ENCODE measurements at places on chromosomes 4 and X. TPM values are rescaled to one million over a fixed set of nuclear protein-coding genes. Genes with fewer than 3 reads are reported as not detected.

- peak; percentile 7 for DNase-seq
These were observed 8.4 kb upstream of the MAB21L2 start for GRCh38 chr4:150573534-150573933.

GRCh38 chr4:55172694-55173287 lies 47.4 kb upstream of the KDR start:
- no peak for DNase-seq

- no peak for DNase-seq
These were observed 111.4 kb downstream of the NYX start for GRCh38 chrX:41558531-41558930.

- DNase-seq: no peak
These were observed 120.1 kb downstream of the NKX6-1 start for GRCh38 chr4:84378983-84379382.

- DNase-seq: no peak
These were observed 14.3 kb downstream of the ABLIM2 start for GRCh38 chr4:8144359-8144758.

GRCh38 chrX:9252182-9252581 lies 212.7 kb upstream of the TBL1X start:
- no peak for DNase-seq

GRCh38 chr4:143184217-143184502 lies 557 bp upstream of the USP38 start:
- DNase-seq: no peak

DNA sequence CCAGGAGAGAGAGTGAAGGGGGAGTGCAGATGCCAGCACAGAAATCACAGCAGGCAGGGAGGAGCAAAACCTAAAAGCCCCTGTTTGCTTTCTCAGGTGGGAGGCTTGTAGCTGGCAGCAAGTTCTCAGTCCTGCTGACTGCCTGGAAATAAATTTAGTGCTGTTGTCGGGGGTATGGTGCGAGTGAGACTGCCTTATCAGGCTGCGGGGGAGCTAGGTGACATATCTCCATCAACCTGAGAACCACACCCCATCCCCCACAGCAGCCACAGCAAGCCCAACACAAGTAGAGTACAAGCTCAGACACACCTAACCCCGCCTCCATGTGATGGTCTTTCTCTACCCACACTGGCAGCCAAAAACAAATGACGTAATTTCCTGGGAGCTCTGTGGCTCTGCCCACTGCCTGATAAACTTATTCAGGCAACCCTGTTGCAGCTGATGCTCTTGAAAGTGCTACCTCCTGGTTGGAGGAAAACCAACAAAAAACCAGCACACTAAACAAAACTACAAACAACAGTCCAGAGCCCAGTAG lies 953.4 kb upstream of the NDST4 start:
- no peak for DNase-seq

GRCh38 chrX:136493011-136493410 lies 4.4 kb upstream of the HTATSF1 start:
- no peak for DNase-seq

DNA sequence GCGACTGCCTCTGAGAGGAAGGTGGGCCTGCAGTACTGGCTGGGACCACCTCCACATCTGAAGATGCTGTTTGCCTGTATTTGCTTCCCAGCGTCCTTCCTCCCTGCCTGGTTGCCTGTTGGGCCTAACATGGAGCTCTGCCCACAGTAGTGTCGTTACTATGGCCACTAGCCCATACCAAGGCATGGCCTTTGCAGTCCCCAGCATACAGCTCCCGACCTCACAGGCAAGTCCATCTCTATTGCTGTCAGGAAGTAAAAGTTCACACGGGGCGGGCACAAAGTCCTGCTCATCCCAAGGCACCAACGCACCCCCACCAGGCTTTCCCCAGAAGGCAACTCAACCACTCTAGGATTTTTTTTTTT lies 71.6 kb downstream of the MAML3 start:
- DNase-seq: no peak

GRCh38 chrX:73267206-73267605 lies 52.6 kb upstream of the NAP1L2 start:
- DNase-seq: no peak

GRCh38 chr4:38902695-38903094 lies 35.1 kb downstream of the FAM114A1 start:
- no peak for DNase-seq

DNA sequence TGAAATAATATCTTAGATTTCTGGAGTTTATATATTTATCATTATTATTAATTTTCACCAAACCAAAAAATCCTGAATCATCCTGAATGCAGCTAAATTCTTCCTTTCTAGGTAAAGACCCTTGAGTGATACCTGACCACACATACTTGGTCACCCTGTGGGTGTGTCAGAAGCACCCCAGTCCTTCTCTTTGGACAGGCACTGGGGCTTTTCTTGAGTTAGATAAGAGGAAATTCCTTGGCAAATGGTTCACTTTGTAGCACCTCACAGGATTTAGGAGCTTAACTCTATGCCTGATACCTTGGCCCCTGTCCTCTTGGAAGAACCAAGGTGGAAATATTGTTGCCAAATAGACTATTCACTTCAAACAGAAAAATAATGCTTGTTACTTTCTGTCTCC lies 69.6 kb upstream of the PNPLA4 start:
- DNase-seq: no peak

DNA sequence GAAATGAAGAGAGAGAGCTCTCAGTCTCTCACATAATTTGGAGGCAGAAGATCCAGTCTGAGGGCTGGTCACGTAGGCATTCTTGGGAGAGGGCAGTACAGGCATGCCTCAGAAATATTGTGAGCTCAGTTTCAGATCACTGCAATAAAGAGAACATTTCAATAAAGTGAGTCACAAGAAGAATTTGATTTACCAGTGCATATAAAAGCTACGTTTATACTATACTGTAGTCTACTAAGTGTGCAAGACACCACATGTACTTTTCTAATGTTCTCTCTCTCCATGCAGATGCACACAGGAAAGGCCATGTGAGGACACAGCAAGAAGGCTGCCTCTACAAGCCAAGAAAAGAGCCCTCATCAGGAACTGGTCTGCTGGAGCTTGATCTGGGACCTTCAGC lies 583.5 kb upstream of the FAT1 start:
- DNase-seq: no peak

DNA sequence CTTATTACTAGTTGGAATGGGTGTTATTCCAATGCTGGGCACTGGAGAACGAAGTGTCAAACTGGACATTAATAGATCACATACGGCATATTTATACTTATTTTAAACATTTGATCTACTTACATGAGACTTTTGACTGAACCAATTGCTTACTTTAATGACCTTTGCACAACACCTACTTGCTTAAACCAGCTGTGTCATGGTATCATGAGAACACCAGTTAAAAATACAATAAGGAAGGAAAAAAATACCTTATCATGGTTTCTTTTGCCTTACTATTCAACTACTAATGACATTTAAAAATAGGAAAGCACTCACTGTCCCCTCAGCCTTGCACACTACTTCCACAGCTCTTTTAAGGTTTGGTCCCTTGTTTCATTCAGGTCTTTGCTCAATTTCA lies 146.9 kb downstream of the FAM13A start:
- no peak for DNase-seq

- no peak for DNase-seq
These were observed 20.1 kb downstream of the ETNPPL start for GRCh38 chr4:108742451-108743420.

DNA sequence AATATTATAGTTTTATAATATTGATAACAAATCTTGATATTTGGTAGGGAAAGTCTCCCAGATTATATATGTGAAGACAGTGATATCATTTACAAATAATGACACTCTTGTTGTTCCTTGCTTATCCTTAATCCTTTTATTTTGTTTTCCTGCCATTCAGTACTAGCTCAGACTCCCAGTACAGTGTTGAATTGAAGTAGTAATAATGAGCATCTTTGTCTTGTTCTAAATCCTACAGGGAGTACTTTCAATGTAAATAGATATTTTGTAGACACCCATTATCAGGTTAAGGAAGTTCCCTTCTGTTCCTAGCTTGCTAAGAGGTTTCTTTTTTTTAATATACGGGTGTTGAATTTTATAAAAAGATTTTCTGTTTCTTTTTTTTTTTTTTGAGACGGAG lies 33.0 kb downstream of the WWC2 start:
- no peak for DNase-seq

DNA sequence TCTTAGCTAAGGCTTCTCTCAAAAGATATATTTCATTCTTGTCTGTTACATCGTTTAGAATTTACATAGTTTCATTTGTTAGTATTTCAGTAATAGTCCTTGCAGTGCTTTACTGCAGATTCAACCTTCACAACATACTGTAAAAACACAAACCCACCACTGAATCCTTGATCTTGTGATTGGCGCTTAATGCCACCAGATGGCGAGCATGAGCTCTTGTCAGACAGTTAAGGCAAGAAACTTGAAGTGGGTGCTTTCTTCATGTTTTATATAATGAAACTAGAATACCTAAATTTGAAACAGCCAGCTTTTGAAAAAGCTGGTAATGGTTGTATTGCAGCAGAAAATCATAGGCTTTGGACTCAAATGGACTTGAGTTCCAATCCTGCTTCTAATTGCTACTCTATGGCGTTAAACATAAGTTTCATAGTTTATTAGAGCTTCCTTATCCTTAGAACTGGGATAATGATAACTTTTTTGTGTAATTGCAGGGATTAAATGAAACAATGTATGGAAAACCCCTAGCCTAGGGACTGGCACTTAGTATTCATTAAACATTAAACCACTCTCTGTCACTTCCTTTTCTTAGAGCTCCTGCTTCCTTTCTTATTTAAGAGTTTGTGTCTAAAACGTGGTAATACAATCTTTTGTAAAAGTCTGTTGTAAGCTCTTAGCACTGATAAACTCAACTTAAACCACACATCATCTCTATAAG lies 95.1 kb downstream of the USP9X start:
- DNase-seq: peak; percentile 18

DNA sequence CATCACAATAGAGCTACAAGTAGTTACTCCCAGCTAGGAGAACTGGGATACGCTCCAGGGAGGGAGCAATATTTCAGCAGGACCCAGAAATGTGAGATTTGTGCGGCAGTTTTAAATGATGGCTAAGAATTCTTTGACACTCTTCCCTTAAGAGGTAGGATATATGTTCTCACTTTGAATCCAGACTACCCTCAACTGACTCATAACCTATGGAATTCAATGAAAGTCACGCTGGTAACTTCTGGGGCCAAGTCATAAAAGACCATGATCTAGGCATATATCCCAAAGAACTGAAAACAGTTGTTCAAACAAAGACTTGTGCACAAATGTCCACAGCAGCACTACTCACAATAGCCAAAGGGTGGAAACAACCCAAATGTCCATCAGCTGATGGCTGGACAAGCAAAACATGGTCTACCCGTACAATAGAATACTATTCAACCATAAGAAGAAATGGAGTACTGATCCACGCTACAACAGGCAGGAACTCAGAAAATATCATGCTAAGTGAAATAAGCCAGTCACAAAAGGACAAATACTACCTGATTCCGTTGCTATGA lies 10.5 kb downstream of the CD99L2 start:
- DNase-seq: no peak

DNA sequence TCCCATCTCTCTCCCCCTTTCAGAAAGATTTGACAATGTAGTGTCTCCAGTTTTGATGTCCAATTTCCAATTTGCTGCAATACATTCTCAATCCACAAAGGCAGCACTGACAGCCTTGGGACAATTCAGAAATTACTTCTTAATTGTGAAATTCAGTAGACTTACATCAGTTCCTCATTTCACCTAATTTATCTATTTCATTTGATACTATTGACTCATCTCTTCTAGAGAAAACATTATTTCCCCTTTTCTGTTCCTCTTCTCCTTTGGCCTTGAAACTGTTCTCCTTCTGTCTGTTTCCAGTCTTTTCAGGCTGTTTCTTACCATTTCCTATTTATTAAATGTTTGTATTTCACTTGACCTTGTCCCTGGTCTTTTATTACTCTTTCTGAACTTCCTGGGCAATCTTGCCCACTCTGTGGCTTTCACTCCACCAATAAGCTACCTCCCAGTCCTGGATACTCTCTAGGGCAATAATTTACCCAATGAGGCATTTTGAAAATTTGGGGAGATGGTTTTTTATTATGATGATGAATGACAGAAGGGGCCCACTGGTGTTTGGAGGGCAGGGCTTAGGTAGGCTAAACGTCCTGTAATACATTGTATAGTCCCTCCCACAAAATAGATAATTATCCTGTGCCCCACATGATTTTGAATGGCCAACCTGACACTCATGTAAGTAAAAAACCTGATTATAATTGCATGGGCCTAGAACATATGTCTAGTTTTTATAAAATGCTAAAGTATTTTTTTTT lies 498.0 kb upstream of the BOD1L1 start:
- DNase-seq: no peak

DNA sequence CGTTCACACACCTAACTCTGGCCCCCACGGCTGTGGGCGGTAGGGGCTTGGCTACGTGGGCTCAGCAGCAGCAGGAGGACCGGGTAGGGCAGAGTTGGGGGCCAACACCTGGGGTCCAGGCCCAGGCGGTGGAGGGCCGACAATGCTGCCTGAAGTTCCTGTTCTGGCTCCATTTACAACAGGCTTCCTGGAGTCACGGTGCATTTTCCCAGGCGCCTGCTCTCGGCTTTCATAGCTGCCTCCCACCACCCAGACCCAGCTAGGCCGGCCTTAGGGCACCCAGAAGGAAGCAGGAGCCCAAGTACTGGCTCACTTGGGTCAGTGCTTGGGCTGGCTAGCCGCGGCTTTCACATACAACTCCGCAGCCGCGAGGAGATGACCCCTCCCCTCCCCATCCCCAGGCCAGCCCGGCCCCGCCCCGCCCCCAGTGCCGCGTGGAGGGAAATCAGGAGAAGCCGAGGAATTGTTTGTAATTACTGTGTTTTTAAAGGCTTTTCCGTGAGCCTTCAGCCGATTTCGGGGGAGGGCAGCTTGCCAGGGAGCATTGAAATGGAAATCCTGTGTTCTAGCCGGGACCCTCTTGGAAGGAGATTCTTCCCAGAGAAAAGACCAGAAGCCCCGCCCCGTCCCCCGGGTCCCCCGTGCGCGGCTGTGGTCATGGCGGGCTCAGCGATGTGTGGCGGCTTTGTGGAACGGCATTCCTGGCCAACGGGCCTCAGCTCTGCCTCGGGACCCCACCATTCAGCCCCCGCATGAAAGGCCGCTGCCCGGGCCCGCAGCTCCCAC lies 28.5 kb downstream of the PJA1 start:
- no peak for DNase-seq

GRCh38 chr4:74990276-74990875 lies 57.5 kb downstream of the PARM1 start:
- no peak for DNase-seq

CLDN22 gene
- total RNA-seq: not detected

ZNF280C gene
- total RNA-seq: 12.9 TPM

LNX1 gene
- total RNA-seq: 0.18 TPM

MEPE gene
- total RNA-seq: not detected

TMSB15B gene
- 10.4 TPM for total RNA-seq

Data from Panc1 (cell line).